ENCODE measurements at places on chromosomes 6 and 20.

DNA sequence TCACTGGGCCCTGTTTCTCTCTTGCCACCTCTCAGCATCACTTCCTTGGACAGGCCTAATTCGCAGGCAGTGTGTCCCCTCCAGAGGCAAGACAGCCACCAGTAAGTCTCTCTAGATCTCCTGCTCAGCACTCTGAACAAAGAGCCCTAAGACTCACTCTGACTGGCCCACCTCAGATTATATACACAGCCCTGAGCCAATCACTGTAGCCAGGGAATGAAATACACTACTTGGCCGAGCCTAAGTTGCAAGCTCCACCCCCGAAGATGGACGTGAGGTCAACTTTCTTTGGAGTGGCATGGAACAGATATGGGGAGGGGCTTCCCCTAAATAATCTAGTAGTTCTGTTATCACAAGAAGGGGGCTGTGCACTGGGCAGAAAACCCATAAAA is 4.1 kb downstream of the BPI start:
- DNase-seq, result no peak

DNA sequence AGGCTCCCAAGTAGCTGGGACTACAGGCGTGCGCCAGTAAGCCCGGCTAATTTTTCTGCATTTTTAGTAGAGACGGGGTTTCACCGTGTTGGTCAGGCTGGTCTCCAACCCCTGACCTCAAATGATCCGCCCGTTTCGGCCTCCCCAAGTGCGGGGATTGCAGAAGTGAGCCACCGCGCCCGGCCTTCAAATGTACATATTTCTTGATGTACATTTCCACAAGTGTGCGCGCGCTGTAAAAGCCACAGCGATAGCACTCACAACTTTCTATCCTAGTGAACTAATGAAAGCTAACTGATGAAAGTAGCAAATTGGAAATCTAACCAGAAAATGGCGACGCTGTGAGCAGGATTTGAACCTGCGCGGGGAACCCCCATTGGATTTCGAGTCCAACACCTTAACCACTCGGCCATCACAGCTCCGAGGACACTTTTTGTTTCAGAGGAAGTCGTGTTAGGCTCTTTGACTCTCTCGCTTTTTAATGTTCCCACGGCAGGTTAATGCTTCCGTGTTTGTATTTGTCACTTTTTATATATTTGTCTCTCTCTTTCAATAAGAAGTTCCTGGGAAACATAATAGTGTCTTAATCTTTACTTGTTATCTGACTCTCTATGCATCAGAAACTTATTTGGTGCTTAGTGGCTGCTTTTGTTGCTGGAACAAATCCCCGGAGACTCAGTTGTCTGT is 199.4 kb upstream of the ZNF184 start:
- DNase-seq, result peak; percentile 83

DNA sequence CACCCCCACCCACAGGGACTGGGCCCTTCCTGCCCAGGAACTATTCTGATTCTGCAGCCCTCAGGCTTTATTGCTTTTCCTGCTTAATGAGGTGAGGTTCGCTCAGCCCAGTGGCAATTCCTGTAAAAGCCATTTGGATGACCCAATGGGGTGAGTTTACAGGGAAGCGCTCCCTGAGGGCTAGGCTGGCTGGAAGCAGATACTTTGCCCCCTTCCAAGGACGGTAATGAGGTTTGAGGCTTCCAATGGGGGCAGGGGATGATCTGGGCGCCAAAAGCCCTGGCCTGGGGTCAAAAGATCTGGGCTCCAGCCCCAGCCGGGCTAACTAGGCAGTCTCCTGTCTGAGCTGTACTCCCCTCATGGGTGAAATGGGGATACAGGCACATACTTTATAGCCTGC is 41.8 kb downstream of the RIPOR3 start:
- peak; percentile 19 for DNase-seq

DNA sequence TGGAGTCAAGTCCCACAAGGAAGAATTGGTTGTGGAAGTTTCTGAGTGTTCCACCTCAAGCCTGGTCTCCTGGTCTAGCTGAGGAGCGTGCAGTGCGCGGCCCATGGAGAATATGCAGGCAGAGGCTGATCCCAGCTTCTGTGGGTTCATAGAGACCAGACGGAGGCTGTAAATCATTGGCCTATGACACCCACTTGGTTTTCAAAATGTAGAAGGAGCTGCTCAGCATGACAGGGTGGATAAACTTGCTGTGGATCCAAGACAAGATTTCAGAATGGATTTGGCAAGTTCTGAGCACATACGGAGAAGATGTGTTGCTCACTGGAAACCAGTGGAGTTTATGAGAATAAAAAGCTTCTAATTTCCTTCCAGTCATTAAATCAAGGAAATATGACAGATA is 744 bp downstream of the KIF25 start:
- DNase-seq, result no peak

DNA sequence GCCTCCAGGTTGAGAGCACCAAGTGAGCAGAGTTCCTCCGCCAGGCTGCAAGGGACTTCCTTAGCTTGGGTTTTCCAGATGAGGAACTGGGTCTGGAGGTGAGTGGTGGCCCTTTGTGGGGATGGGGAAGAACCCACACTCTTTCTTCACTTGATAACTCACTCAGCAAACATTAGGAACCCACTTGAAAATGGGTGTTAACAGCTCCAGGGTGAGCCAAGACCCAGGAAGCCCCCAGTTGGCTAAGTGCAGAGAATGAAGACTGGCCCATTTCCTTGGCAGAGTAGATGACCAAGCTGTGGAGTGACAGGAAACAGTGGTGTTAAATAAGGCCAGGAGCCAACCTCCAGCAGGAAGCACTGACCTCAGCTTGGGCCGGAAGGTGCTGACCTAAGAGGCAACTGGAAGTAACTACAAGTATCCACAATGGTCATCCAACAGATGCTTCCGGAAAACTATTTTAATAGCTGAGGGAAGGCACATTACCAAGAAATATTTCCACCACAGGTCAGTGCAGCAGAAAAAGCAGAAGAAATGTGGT is 22.7 kb downstream of the MRPL14 start:
- DNase-seq, result no peak

DNA sequence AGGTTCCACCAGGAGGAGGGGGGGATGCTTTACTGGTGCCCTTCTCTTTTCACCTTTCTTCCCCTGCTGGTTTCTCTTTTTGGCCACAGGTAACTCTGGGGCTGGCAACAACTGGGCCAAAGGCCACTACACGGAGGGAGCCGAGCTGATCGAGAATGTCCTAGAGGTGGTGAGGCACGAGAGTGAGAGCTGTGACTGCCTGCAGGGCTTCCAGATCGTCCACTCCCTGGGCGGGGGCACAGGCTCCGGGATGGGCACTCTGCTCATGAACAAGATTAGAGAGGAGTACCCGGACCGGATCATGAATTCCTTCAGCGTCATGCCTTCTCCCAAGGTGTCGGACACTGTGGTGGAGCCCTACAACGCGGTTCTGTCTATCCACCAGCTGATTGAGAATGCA is 4.4 kb downstream of the TUBB1 start:
- no peak for DNase-seq

DNA sequence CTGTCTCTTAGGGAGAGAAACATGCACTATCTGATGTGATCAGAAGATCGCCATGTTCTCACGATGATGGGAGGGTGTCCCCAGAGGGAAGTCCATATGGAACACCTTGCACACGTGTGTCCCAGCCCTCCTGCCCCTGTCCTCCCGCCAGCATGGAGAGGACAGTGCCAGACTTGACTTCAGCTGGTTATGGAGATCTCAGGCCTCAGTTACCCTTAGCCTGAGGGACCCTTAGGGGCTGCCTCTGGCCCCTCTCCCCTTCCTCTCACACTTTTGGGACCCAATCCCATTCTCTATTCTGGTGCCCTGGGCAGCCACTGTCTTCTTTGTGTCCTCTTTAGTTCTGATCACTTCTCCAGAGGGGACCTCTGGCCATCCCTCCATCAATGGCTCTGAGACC is 1.6 kb downstream of the TREML4 start:
- no peak for DNase-seq

- no peak for DNase-seq
These were observed 224.7 kb downstream of the NRN1 start for GRCh38 chr6:5781966-5782556.

GRCh38 chr6:166438211-166438861 is 55.6 kb upstream of the MPC1 start:
- no peak for DNase-seq

DNA sequence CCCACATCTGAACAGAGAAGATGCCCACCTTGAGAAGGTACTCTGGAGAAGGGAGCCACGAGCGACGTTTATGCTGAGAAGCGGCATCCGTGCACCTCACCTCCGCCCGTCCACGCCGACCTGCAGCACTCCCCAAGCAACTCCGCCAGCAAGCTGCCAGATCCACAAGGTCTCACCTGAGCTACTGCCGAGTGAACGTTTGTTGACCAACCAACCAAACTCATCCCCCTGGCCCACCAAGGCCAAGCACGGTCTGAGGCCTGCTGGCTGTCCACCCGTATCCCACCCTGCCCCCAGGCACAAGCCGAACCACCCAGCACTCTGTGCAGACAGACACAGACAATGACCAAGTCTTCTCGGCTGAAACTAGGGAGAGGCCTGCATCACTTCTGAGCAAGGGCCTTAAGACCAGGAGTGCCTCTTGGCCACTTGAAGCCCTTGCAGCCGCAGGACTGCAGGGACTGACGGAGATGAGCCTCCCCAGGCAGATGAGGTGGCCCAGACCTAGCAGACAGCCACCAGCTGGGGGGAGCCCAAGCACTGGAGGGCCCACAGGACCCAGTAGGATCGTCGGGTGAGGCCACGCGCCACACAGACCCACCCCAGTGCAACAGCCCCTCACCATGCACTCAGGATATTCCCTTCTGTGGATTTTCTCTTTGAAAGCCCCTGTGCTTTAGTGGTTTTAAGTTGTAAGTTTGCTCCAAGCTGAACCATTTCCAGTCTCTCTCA is 12.1 kb downstream of the TAF4 start:
- DNase-seq, result no peak

- DNase-seq, result no peak
These were observed 68.6 kb upstream of the FBXL4 start for GRCh38 chr6:99016355-99016754.

GRCh38 chr6:169034516-169035167 is 219.0 kb downstream of the THBS2 start:
- DNase-seq, result no peak

DNA sequence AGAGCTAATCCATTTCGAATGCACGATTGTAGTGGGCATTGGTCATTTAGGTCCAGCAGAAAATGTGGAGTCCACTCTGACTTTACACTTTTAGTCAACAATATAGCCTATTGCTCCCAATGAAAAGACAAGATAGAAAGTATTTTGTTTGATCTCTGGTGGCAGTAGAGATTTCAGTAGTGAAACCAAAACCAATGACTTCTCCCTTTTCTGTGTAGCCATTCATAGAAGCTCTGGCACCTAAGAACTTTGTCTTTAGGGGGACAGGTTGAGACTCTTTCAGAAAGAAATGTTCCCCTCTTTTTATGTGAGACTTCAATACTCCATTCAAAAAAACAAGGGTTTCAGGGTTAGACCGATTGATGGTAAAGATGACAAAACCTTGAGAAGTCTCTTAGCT is 510.8 kb upstream of the POU3F2 start:
- no peak for DNase-seq

Data from PC-9 (cell line).